ENCODE measurements at places on chromosomes 16 and 17.

DNA sequence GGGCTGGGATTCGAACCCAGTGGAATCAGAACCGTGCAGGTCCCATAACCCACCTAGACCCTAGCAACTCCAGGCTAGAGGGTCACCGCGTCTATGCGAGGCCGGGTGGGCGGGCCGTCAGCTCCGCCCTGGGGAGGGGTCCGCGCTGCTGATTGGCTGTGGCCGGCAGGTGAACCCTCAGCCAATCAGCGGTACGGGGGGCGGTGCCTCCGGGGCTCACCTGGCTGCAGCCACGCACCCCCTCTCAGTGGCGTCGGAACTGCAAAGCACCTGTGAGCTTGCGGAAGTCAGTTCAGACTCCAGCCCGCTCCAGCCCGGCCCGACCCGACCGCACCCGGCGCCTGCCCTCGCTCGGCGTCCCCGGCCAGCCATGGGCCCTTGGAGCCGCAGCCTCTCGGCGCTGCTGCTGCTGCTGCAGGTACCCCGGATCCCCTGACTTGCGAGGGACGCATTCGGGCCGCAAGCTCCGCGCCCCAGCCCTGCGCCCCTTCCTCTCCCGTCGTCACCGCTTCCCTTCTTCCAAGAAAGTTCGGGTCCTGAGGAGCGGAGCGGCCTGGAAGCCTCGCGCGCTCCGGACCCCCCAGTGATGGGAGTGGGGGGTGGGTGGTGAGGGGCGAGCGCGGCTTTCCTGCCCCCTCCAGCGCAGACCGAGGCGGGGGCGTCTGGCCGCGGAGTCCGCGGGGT, at the start of gene CDH1:
Gene CDH1 (plus strand): TSS at position 247 of the 684 bp plus-strand sequence. CDS start 124 bp downstream, at position 371.
- peak; percentile 83 for DNase-seq

- DNase-seq, result no peak
These were observed 63.3 kb upstream of the HLF start for GRCh38 chr17:55201308-55201932.

DNA sequence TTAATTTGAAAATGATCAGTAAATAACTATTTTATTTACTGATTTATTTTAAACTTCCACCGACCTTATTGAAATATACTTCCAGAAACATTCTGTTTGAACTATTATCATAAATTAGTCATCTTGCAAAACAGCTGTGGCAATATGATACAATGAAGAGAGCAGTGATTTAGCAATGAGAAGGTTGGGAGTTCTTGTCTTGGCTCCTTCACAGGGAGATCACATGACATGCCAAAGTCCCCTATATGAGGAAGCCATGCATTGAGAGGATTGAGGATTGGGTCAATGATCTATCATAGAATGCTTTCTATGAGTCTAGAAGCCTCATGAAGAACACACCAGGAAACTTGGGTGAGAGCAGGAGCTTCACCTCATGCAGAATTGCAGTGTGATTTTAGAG, 222.7 kb downstream of the LGALS9B start:
- DNase-seq, result no peak

GRCh38 chr17:5100832-5101231, 10.8 kb downstream of the ZNF232 start:
- no peak for DNase-seq

GRCh38 chr17:44351464-44351863, 6.4 kb downstream of the GRN start:
- DNase-seq, result no peak

GRCh38 chr17:179781-180380, 1.6 kb downstream of the DOC2B start:
- no peak for DNase-seq

- no peak for DNase-seq
These were observed 7.7 kb upstream of the ARHGAP23 start for GRCh38 chr17:38420518-38420917.

DNA sequence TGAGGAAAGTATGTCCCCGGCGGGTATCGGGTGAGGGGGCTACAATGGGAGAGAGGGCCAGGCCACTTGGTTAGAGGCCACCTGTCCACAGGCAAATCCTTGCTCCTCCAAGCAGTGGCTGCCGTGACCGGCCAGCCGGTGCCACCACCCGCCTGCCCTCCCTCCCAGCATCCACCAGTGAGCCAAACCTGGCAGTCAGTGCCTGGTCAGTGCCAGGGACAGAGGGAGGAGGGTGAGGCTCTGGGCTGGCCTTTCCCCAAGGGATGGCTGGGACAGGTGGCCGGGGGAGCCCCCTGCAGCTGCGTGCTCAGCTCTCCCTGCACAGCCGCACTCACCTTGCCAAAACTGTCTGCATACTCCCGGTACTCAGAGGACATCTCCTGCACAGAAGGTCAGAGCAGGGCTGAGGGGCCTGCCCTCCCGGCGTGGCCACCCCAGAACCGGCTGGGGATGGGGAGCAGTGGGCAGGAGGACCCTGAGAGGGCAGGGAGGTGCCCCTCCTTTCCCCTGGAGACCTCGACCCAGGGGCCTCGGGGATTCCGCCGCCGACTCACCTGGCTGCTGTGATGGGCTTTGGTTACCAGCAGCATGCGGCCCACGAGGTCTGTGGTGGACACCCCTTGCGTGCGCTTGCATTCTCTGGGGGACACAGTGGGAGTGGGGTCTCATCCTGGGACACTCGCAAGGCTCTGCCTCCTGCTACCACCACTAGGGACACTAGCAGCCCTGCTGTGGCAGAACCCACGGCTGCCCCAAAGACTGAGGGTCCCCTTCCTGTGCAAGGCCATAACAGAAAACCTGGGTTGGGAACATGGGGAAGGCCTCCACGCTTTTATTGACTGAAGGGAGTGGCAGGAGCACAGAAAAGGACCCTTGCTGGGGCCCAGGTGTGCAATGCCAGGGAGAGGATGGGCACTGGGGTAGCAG, 3.7 kb downstream of the PCYT2 start:
- DNase-seq, result no peak

DNA sequence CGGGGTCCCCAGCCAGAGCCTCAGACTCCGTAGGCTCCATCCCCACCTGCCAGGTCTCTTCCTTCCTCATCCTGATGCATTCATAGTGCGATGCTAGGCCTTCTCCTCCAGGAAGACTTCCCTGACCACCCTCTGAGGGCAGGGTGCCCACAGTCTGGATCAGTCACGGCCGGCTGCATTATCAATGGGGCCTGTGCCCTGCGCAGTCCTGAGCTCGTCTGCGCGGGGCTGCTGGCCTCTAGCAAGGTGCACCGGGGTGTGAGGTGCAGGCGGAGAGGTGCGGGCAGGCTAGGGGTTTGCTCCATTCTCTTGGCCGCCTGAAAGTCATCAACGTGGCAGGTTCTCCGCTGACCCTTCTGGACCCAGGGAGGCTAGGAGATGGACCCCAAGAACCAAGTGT, 56.9 kb upstream of the ACSF3 start:
- DNase-seq, result no peak

- no peak for DNase-seq
These were observed 10.4 kb downstream of the IL34 start for GRCh38 chr16:70656712-70657263.

DNA sequence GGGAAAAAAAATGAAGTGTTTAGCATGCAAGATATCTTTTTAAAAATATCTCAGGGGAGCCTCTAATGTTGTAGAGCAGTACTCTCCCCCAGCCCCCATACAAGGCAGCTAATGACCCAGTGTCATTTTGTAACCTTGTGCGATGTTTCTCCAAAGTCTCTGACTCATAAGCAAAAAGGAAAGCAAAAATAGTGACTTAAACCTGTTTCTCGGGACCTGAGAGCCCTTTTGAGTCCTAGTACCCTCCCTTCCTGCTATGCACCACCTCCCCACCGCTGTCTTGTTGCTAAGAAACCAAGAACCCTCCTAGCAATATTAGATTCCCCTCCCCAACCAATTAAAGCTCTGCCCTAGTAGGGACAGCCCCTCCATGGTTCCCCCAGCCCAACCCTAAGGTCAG, 2.8 kb downstream of the MYCBPAP start:
- no peak for DNase-seq

GRCh38 chr16:580141-580945, 9.5 kb upstream of the RAB40C start:
- DNase-seq, result no peak

- no peak for DNase-seq
These were observed 199.8 kb downstream of the CYB561 start for GRCh38 chr17:63246344-63246743.

DNA sequence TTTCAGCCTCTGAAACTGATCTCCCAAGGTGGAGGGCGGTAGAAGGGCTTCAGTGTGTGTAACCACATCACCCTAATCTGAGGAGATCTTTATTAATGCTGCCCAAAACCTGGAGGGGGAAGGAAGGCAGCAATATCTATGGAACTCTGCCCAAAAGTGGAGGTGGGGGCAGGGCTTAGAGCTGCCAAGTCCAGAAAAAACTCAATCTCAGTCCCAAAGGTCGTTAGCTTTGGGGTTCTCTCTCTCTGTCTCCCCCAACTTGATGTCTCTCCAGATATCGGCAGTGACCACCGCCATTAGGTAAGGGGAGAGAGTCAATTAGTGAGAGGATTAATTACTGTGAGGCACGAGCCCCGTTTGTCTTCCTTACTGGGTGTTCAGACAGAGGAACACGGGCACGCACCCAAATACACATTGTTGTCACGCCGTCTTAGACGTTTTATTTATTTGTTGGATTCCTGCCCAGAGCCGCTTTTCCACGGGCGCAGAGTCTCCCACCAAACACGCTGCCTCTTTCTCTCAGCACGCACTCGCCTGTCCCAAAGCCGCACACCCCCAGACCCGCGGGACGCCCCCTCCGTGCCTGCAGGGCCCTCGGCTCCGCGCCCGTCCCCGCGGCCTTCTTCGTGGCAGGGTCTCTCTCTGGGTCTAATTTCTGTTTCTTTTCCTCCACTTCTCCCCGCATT, 5.4 kb upstream of the LHX1 start:
- no peak for DNase-seq

DNA sequence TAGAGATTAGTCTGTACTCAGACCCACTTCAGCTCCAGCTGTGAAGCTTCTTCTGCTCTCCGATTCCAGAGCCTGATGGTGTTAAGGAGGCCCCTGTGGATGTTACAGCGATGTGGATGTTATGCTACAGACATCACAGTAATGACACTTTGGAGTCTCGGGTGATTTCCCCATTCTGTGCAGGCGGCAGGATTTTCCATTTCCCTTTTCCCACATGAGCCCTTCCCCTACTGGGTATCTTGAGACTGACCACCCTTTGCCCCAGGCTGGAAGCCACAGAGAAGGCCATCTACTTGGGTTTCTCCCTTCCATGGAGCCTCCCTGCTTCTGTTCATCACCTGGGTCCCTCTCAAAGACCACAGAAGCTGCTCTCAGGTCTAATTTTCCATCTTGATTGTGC, 78.3 kb downstream of the KCNJ12 start:
- no peak for DNase-seq

- DNase-seq, result no peak
These were observed 201.3 kb downstream of the CEP112 start for GRCh38 chr17:65990593-65990992.

DNA sequence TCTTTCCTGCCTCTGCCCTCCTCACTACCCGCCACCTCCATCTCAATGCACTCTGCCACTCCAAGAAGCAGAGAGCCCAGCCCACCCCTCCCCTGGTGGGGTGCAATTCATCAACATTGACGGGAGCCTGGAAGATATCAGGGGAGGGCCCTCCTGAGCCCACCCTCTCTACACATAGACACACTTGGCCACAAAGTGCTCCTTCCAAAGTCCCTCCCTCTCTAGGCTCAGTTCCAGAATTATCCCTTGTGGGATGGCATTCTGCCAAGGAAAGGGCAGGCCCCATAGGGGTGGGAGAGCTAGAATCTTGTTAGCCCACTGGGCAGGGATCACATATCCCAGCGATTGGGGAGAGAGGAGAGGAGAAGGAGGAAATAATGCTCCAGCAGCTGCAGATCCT, 66.2 kb downstream of the TMEM132E start:
- no peak for DNase-seq

- no peak for DNase-seq
These were observed 14.3 kb downstream of the CENPX start for GRCh38 chr17:82008258-82008940.

GRCh38 chr16:71542377-71542776, 16.2 kb downstream of the CHST4 start:
- DNase-seq, result peak; percentile 36

- no peak for DNase-seq
These were observed 448.6 kb downstream of the CA10 start for GRCh38 chr17:51709694-51710633.

DNA sequence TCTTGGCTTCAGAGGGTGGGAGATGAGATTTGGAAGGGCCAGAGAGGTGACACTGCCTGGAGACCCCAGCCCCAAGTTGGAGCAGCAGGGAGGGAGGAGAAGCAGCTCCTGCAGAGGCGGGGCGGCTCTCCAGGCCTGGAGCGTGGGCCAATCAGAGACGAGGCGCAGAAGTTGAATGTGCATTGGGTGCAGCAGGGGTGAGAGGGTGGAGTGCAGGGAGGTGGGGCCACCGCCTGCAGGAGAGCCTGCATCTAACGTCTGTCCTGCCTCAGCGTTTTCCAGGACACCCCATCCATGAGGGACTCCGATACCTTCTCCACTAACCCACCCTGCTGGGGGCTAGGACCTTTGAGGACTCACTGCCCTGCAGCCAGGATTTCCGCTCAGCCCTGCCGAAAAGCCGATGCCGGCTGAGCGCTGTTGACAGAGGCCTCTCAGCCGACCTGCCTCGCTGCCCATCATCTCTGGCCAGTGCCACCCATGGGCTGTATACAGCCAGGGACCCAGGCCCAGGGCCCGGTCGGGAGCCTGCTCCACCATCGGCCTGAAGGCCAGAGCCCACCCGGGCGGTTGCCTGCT, 146.2 kb downstream of the ENGASE start:
- DNase-seq, result no peak

- no peak for DNase-seq
These were observed 9.0 kb upstream of the TBC1D3B start for GRCh38 chr17:36185416-36185815.

DNA sequence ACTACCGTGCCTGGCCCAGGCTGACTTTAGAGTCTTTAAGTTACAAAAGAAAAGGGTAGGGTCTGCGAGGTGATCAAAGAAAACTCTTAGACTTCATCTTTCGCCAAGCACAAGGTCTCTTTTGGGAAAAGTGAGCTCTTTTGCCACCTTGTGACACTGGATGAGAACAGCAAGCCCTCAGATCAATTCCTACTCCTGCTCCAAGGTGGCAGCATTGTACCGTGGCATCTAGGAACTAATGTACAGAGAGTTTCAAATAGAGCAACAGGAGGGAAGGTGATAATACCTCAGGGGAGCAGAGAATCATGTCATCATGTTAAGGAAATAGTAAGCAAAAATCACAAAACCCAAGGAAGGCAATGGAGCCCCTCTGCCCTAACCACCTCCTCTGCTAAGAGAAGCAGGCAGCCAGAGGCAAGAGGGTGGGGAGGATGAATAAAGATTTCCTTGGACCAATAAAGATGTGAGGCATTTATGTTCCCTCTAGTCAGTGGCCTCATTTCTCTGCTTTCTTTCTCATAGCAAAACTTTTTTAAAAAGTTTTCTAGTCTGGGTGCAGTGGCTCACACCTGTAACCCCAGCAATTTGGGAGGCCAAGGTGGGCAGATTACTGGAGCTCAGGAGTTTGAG, 2.1 kb upstream of the C17orf78 start:
- DNase-seq, result no peak

- no peak for DNase-seq
These were observed 1931.9 kb downstream of the TP53TG3F start for GRCh38 chr16:35391328-35391727.

- DNase-seq, result no peak
These were observed 2.4 kb upstream of the PRR15L start for GRCh38 chr17:47959825-47960655.

Data from HuH-7.5 (cell line).